ENCODE measurements at places on chromosomes 5 and 9.
A peak's percentile ranks its signal among the peaks of the same experiment; 100 is the strongest.

DNA sequence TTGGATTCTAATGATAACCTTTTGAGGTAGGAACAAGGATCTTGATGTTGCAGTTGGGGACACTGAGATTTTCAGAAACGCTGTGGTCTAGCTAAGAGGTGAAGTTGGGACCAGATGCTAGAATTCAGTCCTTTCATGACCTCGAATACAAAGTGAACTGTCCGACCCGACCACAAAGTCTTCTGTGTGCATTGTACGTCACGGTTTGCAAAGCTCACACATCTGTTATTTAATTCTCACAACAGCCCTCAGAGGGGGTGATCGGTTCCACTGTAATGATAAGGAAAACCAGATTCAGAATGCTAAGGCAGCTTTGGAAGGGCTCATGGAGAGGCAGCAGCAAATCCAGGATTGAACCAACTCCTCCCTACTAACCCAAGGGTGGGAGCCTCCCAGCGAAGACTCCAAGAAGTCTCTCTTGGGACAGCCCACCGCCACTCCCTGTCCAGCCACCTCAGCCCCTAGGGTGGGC is 16.6 kb upstream of the KIF12 start:
- no peak for DNase-seq

DNA sequence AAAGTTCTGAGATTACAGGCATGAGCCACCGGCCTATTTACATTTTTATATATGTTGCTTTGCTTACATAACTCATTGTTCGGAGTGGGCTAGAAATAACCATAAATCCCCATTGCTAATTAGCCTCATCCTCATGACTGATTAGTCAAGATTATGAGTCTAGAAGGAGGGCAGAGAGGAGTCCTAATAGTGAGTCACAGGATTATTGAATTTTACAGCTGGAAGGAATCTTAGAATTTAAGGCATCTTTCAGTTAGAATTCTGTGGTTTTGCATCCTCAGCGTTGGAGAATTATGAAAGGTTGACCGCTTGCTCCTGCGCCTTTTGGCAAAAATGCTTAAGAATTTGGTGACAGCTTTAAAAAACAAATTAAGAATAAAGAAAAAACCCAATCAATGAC is 2.6 kb upstream of the PBX3 start:
- no peak for DNase-seq

- no peak for DNase-seq
Measured at GRCh38 chr9:14301583-14302021, 12.3 kb downstream of the NFIB start.

GRCh38 chr9:69140123-69140735 is 33.8 kb upstream of the TJP2 start:
- DNase-seq, result no peak

DNA sequence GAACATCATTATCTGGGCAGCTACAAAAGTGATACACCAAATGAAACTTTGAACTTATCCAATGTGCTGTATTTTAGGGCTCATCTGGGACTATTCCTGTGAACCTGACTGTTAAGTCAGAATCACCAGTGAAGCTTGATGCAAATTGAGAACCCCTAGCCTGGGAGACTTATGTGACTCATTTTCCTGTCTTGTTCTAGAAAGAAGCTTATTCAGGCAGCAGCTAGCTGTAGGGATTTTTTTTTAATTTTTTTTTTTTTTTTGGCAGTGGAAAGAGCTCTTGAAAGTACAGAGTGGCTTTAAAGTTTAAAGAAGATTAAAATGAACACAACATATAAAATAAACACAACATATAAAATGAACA is 81.1 kb upstream of the TNFAIP8 start:
- peak; percentile 56 for DNase-seq

- DNase-seq, result no peak
Measured at GRCh38 chr9:9284201-9284600, 1328.6 kb downstream of the PTPRD start.

DNA sequence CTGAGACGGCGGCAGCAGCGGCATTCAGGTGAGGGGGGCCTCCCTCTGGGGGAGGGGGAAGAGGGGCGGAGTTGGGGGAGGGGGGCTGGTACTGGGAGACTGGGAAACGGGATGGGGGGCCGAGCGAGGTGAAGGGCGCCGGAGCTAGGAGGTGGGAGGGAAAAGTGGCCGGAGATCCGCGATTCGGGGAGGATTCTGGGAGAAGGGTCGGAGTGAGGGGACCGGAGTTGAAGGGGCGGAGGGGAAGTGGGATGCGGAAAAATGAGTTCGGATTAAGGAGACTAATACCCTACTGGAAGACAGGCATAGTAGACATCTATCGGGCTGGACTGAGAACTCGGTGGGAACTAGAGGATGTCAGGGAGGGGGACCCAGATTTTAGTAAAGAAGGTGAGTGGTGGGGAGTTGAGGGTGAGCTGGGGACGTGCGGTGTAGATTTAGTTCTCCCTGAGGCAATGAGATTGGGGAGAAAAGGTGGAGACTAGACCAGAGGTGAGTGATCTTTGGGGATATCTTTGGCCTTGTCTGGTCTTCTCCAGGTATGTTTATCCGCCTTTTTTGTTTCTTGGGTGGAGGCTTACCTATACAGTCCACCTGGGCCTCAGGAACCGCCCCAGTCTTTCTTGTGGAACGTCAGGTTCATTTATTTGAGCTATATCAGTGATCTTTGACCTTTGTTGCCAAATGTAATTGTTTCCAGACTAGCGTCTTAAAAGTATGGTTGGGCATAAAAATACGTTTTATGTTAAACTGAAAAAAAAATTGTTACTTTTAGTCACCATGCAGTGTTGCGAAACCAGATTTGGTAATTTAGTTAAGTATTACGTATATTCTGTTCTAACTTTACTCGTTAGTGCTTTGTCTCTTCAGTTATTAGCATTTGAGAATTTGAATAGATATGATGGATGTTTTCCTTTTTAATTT is 632 bp downstream of the UBAP1 start:
- DNase-seq, result peak; percentile 79

- no peak for DNase-seq
Measured at GRCh38 chr5:101306391-101307137, 403.5 kb upstream of the ST8SIA4 start.

DNA sequence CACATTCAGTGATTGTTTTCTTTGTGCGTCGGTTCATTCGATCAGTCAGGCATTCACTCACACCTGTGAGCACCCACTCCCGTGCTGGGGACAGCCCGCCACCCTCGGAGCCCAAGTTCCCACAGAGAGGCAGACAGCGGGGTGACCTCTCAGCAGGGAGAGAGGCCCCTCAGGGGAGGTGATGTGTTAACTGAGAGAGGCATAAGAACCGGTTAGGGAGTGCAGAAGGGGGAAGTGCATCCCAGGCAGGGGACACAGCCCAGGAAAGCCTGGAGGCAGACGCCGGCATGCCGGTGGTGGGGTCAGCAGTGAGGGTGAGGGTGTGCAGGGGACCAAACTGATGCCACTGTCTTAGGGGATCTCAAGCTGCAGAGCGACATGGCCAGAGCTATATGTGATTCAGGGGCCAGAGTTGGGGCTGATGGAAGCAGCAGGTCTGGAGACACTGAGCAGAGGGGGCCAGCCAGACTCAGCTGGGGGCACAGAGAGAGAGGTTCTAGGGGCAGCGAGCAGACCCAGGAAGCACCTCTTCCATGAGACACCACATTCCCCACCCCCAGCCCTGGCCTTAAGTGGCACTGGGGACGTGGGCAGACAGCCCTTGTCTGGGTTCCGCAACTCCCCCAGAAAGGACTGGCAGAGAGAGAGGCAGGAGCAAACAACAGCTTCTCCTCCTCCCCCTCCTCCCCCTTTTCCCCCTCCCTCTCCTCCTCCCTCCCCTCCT is 35.9 kb downstream of the HK3 start:
- DNase-seq, result no peak

DNA sequence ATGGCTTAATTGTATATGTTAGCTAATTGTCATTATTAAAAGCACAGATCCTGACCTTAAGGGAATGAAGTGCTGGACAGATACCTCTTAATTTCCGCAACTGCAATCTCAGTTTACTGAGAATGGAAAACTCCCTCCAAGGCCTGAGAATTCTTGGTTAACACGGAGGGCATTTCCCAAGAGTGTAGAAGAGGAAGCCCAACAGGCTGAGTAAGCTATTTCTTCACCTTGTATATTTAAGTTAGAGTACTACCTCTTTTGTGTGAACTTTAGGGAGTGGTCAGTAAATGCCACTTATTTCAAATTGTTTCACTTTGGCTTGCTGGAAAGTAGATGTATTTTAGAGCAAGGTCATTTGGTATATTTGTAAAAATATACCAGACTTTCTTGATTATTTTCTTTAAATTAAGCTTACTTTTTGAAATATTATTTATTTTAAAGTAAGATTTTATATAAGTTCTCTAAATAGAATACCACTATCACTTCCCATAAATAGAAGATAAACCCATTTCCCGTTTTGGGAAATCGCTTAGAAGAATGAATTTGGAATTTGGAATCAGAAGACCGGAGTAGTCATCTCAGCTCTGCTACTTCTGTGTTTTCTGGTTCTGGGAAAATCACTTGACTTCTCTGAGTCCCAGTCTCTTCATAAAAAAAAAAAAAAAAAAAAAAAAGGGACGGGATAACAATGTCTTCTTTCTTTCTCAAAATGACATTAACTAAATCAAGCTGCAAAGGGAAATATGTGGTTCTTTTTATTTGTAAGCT is 26.0 kb upstream of the C9orf72 start:
- peak; percentile 89 for DNase-seq

GRCh38 chr5:73783828-73784227 is 157.8 kb downstream of the ARHGEF28 start:
- DNase-seq, result peak; percentile 83

- DNase-seq, result no peak
Measured at GRCh38 chr9:89436326-89436725, 61.6 kb downstream of the SEMA4D start.

GRCh38 chr9:97508852-97509251 is 7.4 kb downstream of the TMOD1 start:
- no peak for DNase-seq

- DNase-seq, result no peak
Measured at GRCh38 chr5:160657622-160658458, 194.2 kb downstream of the ATP10B start.

- no peak for DNase-seq
Measured at GRCh38 chr5:15993334-15993733, 186.3 kb downstream of the MARCHF11 start.

- peak; percentile 61 for DNase-seq
Measured at GRCh38 chr5:139271201-139272027, 22.1 kb upstream of the MATR3 start.

DNA sequence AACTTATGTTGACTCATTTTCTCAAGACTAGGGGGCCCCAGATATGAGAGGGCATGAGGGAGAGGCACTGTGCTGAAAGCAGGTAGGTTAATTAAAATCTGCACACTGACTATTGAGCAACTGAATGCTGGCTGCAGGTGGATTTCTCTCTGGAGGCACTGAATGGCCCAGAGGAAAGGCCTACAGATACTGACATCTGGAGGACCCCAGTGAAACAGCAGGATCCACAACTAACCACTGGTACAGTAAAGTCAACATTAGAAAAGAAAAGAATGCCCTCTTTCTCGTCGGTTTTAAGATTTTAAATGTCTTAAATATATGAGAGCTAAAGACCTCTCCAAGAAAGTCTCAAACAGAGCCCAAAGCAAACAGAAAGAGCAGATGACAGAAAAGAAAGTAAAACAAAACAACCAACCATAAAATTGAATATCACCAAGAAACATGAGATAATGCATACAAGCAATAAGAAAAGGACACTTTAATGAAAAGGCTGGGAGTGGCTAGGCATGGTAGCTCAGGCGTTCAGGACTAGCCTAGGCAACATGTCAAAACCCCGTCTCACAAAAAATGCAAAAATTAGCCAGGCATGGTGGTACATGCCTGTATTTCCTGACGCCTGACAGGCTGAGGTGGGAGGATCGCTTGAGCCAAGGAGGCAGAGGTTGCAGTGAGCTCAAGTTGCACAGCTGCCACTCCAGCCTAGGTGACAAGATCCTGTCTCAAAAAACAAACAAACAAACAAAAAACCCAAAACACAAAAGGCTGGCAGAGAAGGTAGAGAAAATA is 43.3 kb downstream of the PUM3 start:
- DNase-seq, result no peak

DNA sequence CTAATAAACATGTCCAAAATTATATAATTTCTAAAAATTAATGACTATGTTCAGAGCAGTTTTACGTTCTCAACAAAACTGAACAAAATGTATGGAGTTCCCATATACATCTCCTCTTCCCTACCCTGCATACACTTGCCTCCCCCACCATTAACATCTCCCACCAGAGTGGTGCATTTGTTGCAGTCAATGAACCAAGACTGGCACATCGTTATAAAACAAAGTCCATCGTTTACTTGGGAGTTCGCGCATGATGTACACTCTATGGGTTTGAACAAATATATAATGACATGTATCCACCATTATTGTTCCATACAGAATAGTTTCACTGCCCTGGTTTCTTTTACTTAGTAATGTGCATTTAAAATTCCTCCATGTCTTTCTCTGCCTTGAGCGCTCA is 130.1 kb downstream of the APBA1 start:
- no peak for DNase-seq

DNA sequence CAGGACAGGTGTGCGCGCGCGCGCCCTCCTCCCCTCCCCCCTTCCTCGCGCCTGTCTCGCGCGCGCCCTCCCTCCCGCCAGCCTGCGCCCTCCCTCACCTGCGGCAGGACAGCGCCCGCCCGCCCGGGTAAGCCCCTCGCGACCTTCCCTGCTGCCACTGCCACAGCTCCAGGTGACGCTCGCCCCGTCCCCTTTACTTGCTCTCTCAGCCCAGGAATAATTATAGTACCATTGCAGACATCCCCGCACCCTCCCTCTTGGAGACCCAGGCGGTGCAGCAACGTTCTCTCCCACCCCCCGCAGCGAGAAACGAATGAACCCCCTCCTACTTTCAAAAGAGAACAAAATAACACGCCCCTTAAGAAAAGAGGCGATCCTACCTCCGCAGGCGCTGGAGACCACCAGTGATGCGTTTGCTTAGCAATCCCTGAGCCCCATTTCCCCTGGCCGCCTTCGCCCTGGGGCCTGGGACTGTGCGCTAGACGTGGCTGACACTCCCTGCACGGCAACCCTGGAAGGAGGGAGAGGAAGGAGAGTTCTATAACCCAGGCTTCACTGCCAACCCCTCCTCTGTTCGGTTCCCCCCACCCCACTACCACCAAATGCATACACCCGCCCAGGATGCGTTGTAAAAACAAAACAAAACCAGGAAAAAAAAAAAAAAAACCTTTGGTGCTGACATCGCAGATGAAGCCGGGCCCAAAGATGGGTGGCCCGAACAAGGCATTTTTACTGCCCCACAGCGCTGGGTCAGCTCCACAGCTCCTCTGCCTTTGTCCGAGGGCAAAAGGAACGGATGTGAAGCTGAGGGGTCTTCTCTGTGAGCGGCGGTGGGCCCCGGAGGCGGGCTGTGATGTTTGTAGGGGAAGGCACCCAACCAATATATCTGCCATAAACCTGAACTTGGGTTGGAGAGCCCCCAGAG is 5.6 kb upstream of the PURA start:
- DNase-seq, result no peak

GRCh38 chr5:154015071-154015693 is 23.5 kb downstream of the FAM114A2 start:
- DNase-seq, result no peak

- peak; percentile 70 for DNase-seq
Measured at GRCh38 chr9:70362952-70363351, 51.5 kb downstream of the KLF9 start.

DNA sequence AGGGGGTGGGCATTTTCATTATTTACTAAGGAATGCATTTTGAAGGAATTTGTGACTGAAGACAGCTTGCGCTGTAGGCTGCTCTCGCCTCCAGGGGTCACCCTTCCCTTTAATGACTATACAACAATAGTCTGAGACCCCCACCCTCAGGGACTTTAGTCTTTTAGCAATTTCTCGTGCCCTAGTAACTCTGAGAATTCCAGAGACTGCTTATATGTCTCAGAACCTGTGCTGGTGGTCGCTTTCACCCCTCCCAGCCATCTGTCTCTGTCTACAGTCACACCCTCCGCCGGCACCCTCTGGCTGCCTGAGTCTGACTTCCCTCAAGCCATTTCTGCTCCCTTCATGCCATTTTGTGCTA is 671.4 kb downstream of the NR2F1-AS1 start:
- DNase-seq, result no peak

Data from MV-4-11 (cell line).